ENCODE measurements at places on chromosomes 3 and 15.
A peak's percentile ranks its signal among the peaks of the same experiment; 100 is the strongest.

GRCh38 chr3:62755285-62755684 is 119.9 kb downstream of the CADPS start:
- no peak for DNase-seq

DNA sequence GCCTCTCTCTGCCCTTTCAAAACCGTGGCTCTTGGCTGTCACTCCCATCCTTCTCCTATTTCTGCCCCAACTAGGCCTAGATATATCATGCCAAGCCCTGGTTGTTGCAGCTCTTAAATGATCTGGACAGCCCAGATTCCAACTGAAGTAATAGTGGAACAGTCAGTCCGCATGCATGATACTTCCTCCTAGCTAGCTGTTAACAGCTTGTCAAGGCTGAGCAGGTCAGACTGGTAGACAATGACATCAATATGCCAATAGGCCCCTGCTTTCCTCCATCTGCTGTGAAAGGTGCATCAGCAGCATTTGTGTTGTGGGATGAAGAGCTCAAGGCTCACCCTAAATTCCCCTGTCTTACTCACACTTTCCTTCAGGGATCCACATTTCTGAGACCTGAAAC is 527.7 kb upstream of the TGFBR2 start:
- no peak for DNase-seq

- peak; percentile 40 for DNase-seq
Measured at GRCh38 chr3:127588806-127589577, 1.5 kb downstream of the TPRA1 start.

- no peak for DNase-seq
Measured at GRCh38 chr3:190435618-190436017, 14.1 kb downstream of the TMEM207 start.

DNA sequence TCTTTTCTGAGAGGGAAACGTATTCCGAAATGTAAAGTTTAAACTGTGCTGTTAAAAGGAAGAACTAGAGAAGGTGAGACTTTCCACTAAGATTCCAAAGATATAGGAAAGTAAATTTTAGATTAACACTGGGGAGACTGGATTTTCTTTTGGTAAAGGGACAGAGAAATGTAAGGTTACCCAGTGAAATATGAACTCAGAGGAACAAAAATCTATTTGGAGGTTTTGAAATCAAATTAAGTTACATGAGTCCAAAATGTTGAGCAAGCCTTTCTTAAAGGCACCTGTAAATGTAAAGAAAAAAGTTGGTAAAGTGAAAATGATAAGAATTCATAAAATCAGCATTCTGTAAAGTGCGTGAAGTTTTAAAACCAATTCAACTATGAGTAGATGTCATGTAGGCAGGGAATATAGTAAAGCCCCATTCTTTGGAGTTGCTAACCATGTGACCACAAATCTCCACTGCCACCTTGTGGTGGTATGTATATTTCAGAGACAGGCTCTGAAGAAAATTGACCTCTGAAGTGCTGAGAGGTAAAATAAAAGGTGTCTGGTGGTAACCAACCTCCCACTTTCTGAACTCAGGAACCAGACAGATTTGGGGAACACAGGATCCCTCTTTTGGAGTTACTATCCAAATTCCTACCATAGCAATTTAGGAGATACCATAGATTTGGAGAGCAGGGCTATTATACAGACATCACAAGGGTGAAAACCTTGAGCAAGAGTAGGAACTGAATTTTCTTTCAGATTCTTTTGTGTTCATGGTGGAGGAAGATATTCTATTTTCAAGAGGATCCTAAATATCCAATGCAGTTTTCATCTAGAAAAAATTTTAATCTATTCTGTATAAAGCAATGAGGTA is 215.3 kb downstream of the ROBO2 start:
- DNase-seq = peak; percentile 46

GRCh38 chr3:29544701-29545363 is 264.0 kb downstream of the RBMS3 start:
- no peak for DNase-seq

DNA sequence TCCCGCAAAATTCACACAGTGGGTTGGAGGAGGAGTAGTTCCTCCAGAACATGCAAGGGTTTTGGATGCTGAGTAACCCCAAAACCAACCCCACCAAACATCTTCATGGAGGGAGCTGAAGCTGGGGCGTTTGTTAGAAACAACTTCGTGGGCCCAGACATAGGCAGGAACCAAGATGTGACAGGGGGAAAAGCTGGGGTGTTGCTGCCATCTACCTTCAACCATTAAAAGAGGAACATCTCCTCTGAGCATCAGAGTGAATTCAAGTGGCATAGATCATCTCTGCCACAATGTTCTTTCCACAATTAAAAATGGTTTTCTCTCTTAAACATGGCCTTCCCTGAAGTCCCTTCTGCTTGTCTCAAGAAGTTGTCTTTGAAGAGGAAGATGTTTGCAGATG is 20.5 kb downstream of the SIDT1 start:
- DNase-seq = peak; percentile 45

DNA sequence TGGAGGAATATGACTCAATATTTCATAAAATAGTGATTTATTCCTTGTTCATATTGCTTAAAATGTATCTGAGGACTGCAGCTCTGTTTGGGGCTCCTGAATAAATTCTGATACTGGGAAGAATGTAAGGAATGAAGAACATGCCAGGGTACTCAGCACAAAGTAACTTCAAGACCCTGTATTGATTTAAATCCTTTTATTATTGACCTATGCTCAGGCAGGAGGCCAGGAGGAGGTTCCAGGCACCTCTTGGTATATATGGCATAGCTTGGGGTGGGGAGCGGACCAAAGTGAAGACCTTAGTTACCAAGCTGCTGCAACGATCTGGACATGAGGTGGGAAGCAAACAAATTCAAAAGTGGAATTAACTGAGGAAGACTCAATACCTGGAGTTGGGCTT is 142.8 kb upstream of the PEX5L start:
- no peak for DNase-seq

- DNase-seq = no peak
Measured at GRCh38 chr3:159189994-159190669, 388.3 kb downstream of the MFSD1 start.

DNA sequence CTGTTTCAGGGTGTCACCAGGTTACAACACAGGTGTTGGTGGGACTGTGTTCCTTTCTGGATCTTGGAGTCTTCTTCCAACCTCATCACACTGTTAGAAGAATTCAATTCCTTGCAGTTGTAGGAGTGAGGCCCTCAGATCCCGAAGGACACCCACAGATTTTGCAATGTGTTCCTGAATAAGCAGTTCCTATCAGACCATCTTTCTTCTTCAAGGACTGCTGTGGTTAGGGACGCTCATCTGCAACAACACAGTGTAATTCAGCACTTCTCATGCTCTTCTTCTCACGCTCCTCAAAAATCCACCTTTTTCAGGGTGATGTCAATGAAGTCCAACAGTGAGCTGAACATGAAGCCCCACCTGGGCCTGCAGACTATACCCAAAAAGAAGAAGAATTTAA is 18.8 kb downstream of the TM2D3 start:
- no peak for DNase-seq

DNA sequence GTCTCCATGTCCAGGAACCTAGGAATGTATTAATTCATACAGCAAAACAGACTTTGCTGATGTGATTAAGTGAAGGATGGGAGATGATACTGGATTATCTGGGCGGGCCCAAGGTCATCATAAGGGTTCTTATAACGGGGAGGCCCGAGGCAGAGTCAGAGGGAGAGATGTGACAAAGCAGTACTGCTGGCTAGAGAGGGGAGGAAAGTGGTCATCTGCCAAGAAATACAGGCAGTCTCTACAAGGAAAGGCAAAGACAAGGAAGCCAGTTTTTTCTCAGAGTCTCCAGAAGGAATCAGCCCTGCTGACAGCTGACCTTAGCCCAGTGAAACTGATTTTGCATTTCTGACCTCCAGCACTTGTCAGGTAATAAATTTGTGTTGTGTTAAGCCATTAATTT is 66.2 kb upstream of the CORO2B start:
- DNase-seq = no peak

DNA sequence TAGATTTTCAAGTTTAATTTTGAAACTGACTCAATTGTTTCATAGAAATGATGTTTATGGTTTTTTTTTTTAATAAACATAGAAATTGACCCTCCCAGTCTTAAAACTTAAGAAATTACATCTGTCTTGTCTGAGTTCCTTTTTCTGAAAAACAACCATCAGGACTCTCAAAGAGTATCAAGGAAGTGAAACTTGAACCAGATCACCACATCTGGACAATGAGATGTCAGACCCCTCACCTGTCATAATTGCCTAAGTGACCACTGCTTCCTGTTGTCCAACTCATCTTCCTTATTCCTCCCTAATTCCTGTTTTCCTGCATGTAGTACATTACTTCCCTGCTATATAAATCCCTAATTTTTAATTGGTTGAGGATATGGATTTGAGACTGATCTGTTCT is 441.5 kb upstream of the ARHGEF26 start:
- no peak for DNase-seq

GRCh38 chr3:105388176-105388575 is 21.5 kb downstream of the ALCAM start:
- DNase-seq = no peak

All from GM20000 (cell line).